K562 (cell line): ENCODE measurements at places on chromosomes 11 and 22.

DNA sequence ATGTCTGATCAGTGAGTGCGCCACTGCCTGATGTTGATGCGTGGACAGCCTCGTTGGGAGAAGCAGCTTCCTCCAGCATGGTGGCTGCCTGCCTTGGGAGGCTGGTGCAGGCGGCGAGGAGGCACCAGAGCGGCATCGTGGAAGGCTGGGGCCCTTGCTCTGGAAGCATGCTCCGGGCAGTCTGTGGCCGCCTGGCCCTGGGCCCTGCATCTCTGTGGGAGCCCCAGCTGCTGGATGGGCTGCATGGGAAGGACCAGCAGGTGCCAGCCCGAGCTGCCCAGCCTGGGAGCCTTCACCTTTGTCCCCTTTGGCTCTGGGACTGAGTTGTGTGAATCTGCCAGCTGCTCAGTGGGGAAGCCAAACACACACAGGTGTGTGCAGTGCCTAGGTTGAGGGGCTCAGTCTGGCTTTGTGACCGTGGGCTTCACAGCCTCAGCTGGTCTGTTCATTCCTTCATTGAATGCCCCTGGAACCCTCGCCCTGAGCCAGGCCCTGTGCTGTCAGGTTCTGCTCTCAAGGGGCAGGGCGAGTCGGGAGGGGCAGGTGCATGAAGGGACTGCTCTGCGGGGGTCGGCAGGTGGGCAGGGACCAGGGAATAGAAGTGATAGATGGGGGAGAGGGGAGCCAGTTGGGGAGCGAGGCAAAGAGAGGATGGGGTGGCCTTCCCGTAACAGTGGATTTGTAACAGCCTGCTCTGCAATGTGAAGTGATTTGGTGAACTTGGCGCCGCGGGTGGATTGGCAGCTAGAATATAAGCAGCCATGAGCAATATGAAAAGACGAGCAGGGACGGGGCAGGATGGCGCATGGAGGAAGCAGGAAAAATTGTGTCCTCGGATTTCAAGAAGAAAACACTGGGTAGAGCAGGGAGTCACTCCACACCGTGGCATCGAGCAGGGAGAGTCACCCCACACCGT lies 354.2 kb downstream of the TBC1D22A start:
- DNase-seq: no peak

- no peak for DNase-seq
These were observed 10.7 kb upstream of the VPS37C start for GRCh38 chr11:61171907-61172306.

GRCh38 chr22:31185056-31185455 lies 25.1 kb downstream of the RNF185 start:
- DNase-seq: no peak

DNA sequence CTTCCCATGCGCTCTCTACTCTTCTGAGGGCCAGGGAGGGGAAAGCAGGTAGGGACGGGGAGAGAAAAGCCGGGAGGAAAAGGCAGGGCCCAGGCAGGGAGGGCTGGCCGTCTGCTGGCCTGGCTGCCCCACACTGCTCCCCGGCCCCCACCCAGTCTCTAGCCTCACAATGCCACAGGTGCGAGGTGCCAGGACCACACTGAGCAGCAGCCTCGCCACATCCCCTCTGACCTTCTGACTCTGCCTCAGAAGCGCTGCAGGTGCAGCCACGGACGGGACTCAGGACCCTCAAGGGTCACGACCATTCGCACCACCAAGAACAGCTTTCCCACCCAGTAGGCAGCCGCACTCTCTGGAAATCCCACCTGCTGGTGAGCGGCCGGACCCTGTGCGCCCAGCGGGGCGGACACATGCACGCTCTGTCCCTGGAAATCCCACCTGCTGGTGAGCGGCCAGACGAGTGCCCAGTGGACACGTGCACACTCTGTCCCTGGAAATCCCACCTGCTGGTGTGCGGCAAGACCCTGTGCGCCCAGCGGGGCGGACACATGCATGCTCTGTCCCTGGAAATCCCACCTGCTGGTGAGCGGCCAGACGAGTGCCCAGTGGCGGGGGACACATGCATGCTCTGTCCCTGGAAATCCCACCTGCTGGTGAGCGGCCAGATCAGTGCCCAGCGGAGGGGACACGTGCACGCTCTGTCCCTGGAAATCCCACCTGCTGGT lies 20.1 kb downstream of the TOLLIP start:
- DNase-seq: no peak

GRCh38 chr11:93476796-93477195 lies 66.4 kb downstream of the SMCO4 start:
- DNase-seq: no peak

DNA sequence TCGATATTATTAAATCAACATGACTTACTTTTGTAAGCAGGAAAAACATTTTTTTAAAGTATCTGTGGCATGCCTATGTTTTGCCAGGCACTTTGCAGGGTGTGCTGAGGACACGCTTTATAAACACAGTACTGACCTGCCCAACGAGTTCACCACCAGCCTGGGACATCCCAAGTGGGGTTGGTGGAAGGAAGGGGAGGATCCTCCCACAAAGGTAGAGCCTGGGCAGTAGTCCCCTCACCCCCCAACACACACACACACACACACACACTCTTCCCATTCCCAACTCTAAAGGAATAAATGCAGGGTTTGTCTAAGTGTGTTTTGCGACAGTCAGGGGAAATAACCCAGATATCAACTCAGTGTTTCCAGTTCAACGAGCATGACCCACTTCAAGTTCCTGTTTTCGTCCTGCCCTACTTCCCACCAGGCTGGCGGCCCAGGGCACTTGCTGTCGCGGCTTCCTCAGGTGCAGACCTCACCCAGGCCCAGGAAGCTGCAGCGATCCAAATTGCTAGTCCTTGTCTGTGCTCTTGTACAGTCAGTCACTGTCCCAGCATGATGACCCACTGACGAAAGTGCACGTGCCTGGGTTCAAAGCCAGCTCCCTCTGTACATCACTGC lies 3.1 kb downstream of the CERK start:
- DNase-seq: no peak

DNA sequence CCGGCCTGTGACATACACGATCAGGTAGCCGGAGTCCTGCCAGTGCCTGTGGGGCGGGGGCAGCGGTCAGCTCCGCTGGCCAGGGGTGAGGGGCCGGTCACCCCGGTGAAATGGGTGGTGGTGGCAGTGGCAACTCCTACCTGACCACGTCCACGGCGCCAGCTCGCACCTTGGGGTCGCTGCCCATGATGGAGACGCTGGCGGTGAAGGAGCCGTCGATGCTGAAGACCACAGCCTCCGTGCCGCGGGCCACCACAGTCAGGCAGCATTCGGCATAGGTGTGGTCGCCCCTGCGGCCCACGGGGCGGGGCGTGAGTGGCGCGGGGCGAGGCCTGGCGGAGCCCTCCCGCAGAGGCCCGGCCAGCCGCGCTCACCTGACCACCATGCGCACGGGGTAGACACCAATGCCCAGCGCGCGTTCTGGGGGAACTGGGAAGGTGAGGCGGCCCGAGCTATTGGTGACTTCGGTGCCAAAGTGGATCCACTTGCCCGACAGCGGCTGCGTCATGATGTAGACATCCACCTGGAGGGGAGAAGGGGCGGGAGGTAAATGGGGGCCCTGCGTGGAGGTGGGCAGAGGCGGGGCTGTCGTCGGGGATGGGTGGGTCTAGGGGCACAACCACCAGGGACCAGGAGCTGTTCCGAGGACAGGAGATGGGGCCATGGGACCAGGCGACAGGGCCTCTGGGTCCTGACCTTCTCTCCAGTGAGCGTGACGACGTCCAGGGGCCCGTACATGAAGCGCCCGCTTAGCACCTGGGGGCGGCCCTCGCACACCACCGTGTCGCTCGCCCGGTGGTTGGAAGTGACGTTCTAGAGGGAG lies 10.9 kb downstream of the AIP start:
- no peak for DNase-seq

DNA sequence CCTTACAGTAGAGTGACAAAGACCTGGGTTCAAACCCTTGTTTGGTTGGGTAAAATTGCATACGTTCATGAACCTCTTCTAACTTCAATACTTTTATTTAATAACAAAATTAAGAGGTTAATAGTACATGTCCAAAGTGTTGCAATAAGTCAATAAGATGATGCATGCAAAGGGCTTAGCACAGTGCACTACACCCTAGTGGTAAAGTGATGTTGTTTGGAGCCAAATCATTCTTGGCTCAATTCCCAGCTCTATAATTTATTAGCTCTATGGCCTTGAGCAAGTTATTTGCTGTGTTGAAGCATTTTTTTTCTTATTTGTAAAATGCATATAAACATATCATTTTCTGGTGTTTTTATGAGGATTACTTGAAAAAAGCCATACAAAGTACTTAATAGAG lies 945.3 kb downstream of the LRRC4C start:
- DNase-seq: no peak

DNA sequence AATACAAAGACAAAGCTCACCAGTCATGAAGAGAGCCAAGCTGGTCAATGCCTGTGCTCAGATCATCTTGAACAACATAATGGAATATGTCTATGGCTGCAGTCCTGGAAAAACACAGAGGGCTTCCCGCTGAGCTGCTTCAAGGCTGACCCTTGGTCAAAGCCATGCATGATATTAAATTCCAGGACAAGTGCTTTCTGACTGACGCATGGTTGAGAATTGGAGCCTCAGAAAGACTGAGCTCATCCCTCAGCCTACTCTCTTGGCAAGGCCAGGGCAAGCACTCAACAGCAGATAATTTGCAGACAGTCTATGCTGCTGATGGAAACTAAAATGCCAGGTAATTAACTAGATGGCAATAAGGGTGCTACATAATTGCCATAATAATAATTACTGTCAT lies 89.2 kb downstream of the GALNT18 start:
- no peak for DNase-seq

- DNase-seq: no peak
These were observed 21.5 kb upstream of the RFPL3 start for GRCh38 chr22:32336121-32336603.

- DNase-seq: no peak
These were observed 312.3 kb upstream of the FAT3 start for GRCh38 chr11:91912322-91912721.

GRCh38 chr11:116062129-116062489 lies 557.9 kb upstream of the CADM1 start:
- DNase-seq: no peak

DNA sequence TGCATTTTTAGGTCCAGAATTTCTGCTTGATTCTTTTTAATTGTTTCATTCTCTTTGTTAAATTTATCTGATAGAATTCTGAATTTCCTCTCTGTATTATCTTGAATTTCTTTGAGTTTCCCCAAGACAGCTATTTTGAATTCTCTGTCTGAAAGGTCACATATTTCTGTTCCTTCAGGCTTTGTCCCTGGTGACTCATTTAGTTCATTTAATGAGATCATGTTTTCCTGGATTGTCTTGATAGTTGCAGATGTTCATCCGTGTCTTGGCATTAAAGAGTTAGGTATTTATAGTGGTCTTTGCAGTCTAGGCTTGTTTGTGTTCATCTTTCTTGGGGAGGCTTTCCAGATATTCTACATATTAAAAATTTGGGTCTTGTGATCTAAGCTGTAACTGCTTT lies 694.8 kb upstream of the CCDC179 start:
- no peak for DNase-seq

GRCh38 chr11:69877235-69877634 lies 58.0 kb upstream of the FGF3 start:
- DNase-seq: no peak

DNA sequence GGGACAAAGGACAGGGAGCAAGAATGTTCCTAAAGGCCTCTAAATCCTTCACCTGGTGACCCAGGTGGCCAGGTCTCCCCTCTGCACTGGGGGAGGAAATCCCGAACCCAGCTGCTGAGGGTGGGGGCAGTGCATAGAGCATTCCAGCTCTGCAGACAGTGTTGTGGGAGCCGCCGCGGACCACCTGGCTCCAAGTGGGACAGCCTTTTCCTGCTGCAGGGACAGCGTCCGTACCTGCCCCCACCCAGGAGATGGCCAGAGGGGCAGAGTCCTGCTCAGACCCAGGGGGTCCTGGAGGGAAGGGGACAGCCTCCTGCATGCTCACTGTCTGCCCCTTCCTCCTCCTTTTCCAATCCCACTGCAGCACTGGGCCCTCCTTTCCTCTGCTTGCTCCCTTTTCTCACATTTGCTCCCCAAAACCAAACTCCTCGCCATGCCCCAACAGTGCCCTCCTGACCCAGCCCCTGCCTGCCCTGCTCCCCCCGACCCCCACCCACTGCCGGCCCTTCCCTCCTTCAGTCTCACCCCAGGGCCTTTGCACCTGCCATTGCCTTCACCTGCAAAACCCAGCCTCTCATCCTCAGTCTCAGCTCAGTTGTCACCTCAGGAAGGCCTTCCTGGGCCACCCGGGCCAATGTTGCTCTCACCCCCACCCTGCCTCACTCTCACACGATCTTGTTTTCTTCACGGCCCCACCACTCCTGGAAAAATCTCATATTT lies 12.8 kb downstream of the PNPLA5 start:
- no peak for DNase-seq

GRCh38 chr11:122337704-122338103 lies 221.7 kb upstream of the BLID start:
- DNase-seq: no peak
